ENCODE measurements at places on chromosomes 12 and 14.

DNA sequence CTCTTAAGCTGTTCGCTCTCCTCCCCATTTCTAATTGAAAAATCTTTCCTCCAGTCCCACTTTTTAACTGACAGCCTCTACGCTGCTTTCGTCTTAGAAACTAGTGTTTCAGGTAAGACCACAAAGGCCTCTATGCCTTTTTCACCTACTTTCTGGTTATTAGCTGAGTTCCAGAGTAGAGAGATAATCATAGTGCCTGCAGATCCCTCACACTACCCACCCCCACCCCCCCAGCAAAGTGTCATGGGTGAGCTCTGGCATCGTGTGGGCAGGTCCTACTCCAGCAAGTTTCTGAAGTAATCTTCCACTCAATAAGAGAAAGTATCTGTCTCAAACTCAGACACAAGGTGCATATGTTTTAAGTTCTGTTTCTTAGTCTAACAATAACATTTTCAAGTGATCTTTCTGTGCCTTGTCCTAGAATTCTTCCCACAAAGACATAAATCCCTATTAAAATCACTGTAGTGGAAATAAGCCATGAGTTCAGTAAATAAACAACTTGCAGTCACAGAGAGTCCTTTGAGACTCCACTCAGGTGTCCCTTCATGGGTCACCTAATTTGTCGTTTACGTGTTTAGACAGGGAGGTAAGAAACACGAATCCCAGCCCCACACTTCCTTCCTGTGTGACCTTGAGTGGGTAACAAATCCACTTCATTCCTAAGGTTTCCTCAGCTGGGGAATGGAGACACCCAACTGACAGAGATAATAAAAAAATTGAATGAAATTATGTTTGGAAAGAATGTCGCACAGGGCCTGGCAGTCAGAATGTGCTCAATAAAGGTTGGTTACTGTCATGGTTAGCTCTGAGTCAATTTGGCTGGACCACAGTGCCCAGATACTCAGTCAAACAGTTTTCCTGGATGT is 228.9 kb upstream of the CAND1 start:
- no peaks in the 10 kb centered on the region for H3K4me1 ChIP-seq
- H3K4me3 ChIP-seq = no peak overlapping the region
- H3K27me3 ChIP-seq = no peaks in the 10 kb centered on the region

DNA sequence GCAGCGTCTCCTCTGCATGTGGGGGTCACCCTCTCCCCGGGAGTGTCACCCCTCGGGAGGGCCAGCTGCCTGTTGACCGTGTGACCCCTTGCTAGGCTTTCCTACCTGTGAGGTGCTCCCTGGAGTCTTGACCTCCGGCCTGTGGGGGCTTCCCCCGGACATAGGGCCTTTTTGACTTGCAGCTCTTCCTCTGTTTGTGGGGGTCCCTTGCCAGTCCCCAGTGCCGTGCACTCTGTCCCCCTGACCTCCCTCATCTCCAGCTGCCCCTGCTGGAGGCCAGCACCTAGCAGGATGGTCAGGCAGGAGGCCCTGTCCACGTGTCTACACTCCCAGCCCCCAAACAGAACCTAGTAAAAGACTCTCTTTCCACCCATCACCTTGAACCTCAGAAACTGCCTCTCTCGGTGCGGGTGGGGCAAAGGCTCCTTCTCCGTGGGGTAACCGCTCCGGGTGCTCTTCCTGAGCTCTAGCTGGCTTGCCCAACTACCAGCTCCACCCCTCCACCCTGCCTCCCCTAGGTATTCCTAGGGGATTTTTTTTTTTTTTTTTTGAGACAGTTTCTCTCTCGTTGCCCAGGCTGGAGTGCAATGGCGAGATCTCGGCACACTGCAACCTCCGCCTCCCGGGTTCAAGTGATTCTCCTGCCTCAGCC is 810 bp downstream of the AACS start:
- H3K4me1 ChIP-seq = peaks cover 6% of the 10 kb centered on the region
- peak overlapping the region; percentile 41 for H3K4me3 ChIP-seq
- H3K36me3 ChIP-seq = no peaks in the 10 kb centered on the region
- no peak for DNase-seq

GRCh38 chr12:107365703-107366102 is 272.4 kb upstream of the CRY1 start:
- no peak overlapping the region for H3K27ac ChIP-seq
- no peaks in the 10 kb centered on the region for H3K4me1 ChIP-seq
- H3K27me3 ChIP-seq = no peaks in the 10 kb centered on the region
- H3K36me3 ChIP-seq = no peaks in the 10 kb centered on the region
- DNase-seq = no peak

- H3K4me1 ChIP-seq = no peaks in the 10 kb centered on the region
- H3K27ac ChIP-seq = no peak overlapping the region
- H3K36me3 ChIP-seq = no peaks in the 10 kb centered on the region
- DNase-seq = no peak
These were observed 69.5 kb downstream of the TMEM30B start for GRCh38 chr14:61211476-61212255.

DNA sequence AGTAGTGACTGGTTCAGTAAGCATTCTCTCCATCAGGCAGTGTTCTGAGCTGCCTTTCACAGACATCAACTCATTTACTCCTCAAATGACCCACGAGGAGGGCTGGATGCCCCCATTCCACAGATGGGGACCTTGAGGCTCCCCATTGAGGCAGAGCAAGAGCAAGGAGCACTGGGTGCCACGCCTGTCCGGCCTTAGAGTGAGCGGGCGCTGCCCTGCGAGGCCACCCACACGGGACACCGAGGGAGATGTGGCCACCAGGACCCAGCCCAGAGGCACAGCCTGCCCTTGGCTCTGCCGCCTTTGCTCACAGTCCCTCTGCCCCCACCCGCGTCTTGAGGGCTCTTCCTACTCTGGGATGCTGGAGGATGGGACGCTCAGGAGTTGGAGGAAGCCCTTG is 3.0 kb downstream of the FBRSL1 start:
- no peak overlapping the region for H3K4me3 ChIP-seq
- H3K27me3 ChIP-seq = no peaks in the 10 kb centered on the region
- H3K27ac ChIP-seq = no peak overlapping the region
- no peaks in the 10 kb centered on the region for H3K4me1 ChIP-seq
- no peak for DNase-seq

GRCh38 chr14:80933282-80933681 is 8.3 kb downstream of the CEP128 start:
- no peak overlapping the region for H3K27ac ChIP-seq
- no peaks in the 10 kb centered on the region for H3K27me3 ChIP-seq
- no peak overlapping the region for H3K4me3 ChIP-seq
- no peaks in the 10 kb centered on the region for H3K36me3 ChIP-seq
- no peak for DNase-seq

DNA sequence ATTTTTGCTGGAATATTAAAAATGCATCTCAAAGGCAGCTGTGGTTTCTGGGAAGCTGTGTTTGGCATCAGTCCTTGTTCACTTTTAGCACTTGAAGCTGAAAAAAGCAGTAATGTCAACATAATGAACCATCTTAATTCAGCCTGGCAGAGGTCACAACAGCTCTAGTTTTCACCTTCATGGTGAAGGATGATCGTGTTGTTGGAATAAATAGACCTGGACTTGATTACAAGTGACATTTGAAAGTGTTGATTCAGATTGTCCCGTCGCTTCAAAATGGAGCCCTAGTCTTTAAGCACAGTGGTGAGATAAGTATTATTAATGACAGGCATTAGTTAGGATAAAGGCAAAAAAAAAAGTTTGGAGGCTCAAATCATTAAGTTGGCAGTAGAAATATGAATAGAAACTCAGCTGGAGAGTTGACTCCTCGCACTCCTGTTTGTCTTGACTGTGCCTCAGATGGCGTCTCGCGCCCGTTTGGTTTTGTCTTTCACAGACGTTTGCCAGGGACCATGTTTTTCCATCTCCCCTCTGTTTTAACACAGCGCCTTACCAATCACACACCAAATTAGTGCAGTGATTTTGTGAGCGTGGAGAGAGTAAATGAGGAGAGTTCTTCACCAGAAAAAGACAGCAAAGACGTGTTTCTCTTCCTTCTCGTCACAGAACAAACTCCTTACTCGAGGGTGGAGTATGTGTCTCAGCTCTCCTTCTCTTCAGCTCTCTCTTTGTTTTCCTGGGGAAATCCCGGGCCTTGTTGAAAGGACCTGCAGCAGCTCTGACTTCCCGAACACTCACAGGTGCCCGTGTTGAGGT is 53.4 kb upstream of the MMP17 start:
- H3K4me1 ChIP-seq = no peaks in the 10 kb centered on the region
- DNase-seq = no peak
- no peaks in the 10 kb centered on the region for H3K27me3 ChIP-seq
- H3K27ac ChIP-seq = no peak overlapping the region

DNA sequence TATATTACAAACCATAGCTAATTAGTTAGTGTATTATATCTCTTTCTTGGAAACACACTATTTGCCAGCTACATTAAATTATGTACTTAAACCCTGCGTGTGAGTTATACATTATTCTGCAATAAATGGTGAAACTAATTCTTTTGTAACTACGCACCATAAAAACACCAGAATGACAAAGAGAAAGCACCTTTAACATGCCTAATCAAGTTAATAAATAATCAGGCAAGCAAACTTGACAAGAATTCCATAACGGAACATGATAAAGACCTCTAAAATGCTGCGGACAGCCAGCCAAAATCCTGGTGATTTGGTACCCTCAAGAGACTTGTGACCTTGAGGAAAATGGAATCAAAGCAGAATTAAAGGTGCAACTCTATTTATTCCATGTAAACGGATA is 375.3 kb upstream of the KITLG start:
- H3K27ac ChIP-seq = no peak overlapping the region
- H3K4me1 ChIP-seq = no peaks in the 10 kb centered on the region
- H3K27me3 ChIP-seq = no peaks in the 10 kb centered on the region
- H3K36me3 ChIP-seq = no peaks in the 10 kb centered on the region
- DNase-seq = no peak
- no peak overlapping the region for H3K4me3 ChIP-seq

GRCh38 chr14:81855007-81855406 is 321.4 kb upstream of the SEL1L start:
- H3K27me3 ChIP-seq = no peaks in the 10 kb centered on the region
- DNase-seq = no peak
- no peak overlapping the region for H3K27ac ChIP-seq
- H3K36me3 ChIP-seq = no peaks in the 10 kb centered on the region
- no peak overlapping the region for H3K4me3 ChIP-seq

DNA sequence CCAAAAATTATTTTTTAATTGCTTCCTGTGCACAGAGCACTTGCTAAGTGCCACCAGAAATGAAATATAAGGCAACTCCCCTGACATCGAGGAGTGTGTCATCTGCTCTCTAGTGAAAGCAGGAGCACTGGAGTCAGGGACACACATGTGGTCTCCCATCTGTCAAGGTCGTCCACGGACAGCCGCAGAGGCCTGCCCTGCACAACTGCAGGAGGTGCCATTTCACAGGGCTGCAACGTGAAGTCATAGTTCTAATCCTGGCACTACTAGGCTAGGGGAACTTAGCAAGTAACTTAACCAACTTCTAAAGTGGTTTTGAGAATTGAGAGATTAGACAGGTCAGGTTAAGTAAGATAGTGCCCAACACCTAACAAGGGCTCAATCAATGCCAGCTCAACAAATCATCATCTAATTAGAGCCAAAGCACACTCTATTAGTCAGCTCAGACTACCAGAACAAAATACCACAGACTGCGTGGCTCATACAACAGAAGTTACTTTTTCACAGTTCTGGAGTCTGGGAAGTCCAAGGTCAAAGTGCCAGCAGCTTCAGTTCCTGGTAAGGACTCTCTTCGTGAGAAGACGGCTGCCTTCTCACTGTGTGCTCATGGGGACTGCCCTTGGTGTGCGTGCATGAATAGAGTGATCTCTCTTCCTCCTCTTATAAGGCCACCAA is 30.7 kb downstream of the FOXN3 start:
- DNase-seq = no peak
- H3K4me3 ChIP-seq = no peak overlapping the region
- H3K27me3 ChIP-seq = no peaks in the 10 kb centered on the region
- H3K4me1 ChIP-seq = no peaks in the 10 kb centered on the region
- H3K27ac ChIP-seq = peak overlapping the region; percentile 72

GRCh38 chr14:94844593-94845152 is 74.8 kb upstream of the GSC start:
- H3K27me3 ChIP-seq = no peaks in the 10 kb centered on the region
- no peak overlapping the region for H3K4me3 ChIP-seq
- no peaks in the 10 kb centered on the region for H3K36me3 ChIP-seq
- no peaks in the 10 kb centered on the region for H3K4me1 ChIP-seq
- no peak overlapping the region for H3K27ac ChIP-seq

DNA sequence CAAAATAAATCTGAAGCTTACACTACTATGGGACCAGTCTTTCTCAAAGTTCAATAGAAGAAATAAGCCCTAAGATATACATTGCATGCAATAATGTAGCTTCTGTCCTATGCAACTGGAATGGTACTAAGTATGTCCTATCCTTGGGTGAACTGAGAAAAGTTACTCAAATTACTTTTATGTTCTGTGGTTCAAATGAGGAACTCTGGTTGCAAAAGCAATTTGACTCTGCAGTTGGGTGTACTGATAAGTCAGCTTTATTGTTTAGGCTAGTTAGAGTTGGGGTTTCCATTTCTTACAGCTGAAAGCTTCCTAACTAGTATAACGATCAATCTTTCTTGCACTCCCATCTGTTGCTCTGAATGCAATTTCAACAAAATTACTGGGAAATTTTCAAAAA is 29.2 kb downstream of the GPR135 start:
- no peak overlapping the region for H3K27ac ChIP-seq
- no peaks in the 10 kb centered on the region for H3K36me3 ChIP-seq
- no peak for DNase-seq
- no peak overlapping the region for H3K4me3 ChIP-seq
- H3K4me1 ChIP-seq = no peaks in the 10 kb centered on the region

DNA sequence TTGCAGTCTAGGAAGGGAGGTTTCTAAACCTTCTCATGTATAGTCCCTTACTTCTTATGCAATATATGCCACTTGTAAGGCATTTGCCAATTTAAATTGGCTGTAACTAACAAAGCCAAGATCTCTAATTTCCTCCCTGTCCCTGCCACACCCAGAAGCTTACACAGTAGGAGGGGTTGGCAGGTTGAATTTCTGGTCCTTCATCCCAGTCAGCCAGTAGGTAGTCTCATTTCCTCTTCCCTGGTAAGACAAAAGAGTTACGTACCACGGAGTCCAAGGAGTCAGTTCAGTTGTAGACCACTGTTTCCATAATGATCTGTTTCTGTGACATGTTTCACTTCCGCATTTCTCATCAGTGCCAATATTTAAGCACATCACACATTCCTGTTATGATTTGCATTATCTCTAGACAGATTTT is 47.0 kb upstream of the PLBD1 start:
- H3K36me3 ChIP-seq = no peaks in the 10 kb centered on the region
- H3K27me3 ChIP-seq = no peaks in the 10 kb centered on the region
- no peak overlapping the region for H3K4me3 ChIP-seq
- H3K4me1 ChIP-seq = no peaks in the 10 kb centered on the region
- DNase-seq = no peak
- H3K27ac ChIP-seq = no peak overlapping the region

GRCh38 chr12:123761841-123762714 is at the start of gene DNAH10:
Gene DNAH10 (plus strand): TSS chr12:123762301. CDS start chr12:123762337, 36 bp downstream.
- no peak for DNase-seq
- peaks cover 5% of the 10 kb centered on the region for H3K27me3 ChIP-seq
- no peak within 1 kb of the TSS for H3K27ac ChIP-seq
- H3K4me1 ChIP-seq = peaks cover 11% of the 10 kb centered on the region

- DNase-seq = peak; percentile 60
- peak overlapping the region; percentile 54 for H3K27ac ChIP-seq
- no peaks in the 10 kb centered on the region for H3K36me3 ChIP-seq
- no peak overlapping the region for H3K4me3 ChIP-seq
These were observed 11.4 kb downstream of the GLT1D1 start for GRCh38 chr12:128864516-128865186.

- H3K4me3 ChIP-seq = no peak overlapping the region
- no peaks in the 10 kb centered on the region for H3K36me3 ChIP-seq
- H3K27ac ChIP-seq = no peak overlapping the region
- DNase-seq = no peak
- no peaks in the 10 kb centered on the region for H3K4me1 ChIP-seq
These were observed 28.8 kb upstream of the MAP3K9 start for GRCh38 chr14:70838076-70838475.
